Stimulated activated CD4-positive, alpha-beta T cell treated with anti-CD3 and anti-CD28 coated beads, Interleukin-4, amount 100 ng/mL, for 1 hour (primary cell): ENCODE measurements at places on chromosomes 5 and 9.

- no peak for DNase-seq
These were observed 327.5 kb downstream of the CAAP1 start for GRCh38 chr9:26565118-26565517.

DNA sequence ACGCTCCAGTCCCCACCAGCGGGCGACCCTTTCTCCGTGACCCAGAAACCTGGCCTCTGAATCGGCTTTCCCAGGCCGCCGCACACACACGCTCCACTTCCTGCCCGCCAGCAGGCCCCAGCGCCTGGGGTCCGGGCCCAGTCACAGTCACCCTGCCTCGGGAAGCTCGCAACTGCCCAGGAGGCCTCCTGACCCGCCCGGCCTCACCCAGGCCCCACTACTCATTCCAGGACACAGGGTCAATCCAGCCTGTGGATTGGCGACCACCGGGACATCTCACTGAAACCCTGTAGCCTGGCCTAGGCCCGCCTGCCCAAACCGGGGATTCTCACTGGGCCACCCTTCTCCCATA lies 2.7 kb upstream of the IRX4 start:
- DNase-seq, result no peak

DNA sequence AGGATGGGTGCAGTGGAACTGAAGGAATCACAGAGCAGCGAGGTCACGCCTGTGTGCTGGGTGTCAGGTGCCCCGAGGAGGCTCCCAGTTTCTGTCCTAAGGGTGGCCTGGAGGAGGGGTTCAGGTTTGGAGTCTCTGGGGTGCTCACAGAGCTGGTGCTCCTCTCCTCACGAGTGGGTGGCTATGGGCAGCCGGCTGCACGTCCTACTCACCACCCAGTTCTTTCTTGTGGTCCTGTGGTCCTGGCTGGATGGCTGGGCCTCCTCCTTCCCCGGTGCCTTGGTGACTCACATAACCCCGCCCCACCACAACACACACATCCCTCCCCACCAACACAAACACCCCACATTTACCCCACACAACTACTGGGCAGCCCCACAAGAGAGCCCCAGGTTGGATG lies 9.9 kb upstream of the PTGS1 start:
- DNase-seq, result no peak

GRCh38 chr9:18012170-18012569 lies 433.3 kb downstream of the SH3GL2 start:
- DNase-seq, result no peak

DNA sequence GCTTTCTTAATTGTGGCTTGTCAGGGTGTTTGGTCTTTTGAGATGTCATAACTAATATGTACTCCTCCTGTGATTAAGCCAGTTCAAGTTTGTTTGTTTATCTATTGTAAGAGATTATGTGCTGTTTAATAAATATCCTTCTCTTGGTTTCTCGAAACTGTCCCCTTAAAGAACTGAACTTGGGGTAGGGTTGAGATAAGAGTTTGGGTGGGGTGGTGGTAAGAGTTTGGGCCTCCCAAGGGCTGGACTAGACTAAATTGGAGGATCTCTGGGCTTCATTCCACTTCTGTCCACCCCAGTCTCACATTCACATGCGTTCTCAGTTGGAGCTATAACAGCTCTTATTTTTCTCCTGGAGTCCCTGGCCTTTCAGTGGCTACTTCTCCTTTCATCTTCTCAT lies 38.2 kb downstream of the AQP7 start:
- DNase-seq, result no peak

- DNase-seq, result no peak
These were observed 220.9 kb downstream of the KIAA0825 start for GRCh38 chr5:94397508-94397907.

DNA sequence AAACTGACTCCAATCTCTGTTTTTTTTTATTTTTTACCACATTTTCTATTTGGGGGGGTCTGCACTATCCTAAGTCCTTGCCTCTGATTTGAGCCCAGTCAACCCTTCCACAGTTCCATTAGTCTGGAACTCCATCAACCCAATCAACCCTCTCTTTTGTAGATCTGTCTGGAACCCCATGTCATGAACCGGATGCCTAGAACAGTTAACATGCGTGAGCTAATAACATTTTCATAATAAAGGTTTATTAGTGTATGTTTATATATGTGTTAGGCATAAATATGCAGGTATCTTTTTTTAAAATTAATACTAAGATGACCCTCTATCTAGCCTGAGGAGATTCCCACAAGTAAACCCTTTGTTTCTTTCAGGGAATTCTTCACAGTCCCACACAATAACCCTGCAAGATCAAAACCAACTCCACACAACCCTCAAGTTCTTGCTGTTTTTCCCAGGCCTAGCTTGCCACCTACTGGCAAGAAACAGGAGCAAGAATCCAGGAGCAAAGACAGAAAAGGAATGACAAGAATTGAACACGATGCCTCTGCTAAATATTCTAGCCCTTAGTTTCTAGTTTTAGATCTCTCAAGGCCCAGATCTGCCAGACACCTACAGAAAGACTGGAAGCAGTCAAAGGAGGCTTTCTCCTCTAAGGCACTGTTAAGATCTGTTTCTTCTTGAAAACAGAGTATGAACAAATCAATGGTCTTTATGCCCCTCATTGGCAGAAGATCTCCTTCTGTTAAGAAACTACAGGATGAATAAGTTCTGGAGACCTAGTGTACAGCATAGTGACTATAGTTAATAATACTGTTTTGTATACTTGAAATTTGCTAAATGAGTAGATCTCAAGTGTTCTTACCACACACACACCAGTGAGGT lies 100.4 kb downstream of the TRIM36 start:
- no peak for DNase-seq

DNA sequence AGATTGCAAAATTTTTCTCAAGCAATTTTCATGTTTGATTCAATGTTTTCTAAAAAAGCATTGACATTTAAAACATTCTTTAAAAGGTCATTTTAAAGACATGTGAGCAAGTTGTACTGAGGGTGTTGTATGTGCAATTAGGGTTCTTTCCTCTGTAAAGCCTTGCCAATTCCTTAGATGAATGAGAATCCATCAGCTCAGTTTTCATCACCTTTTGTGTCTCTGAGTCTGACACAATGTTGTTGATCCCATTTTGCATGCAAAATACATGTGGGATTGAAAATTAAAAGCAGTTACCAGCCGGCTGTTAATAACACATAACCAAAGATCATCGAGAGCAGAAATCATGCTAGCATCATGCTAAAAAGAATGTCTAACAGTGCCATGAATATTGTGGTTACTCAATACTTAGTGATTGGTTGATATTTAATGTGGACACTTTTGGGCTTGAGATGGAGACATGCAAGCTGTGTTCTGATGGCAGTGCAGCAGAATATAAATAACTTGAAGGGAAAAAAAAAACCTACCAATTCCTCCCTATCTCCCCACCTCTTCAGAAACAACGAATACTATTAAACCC lies 57.7 kb downstream of the FGF10 start:
- DNase-seq, result no peak

DNA sequence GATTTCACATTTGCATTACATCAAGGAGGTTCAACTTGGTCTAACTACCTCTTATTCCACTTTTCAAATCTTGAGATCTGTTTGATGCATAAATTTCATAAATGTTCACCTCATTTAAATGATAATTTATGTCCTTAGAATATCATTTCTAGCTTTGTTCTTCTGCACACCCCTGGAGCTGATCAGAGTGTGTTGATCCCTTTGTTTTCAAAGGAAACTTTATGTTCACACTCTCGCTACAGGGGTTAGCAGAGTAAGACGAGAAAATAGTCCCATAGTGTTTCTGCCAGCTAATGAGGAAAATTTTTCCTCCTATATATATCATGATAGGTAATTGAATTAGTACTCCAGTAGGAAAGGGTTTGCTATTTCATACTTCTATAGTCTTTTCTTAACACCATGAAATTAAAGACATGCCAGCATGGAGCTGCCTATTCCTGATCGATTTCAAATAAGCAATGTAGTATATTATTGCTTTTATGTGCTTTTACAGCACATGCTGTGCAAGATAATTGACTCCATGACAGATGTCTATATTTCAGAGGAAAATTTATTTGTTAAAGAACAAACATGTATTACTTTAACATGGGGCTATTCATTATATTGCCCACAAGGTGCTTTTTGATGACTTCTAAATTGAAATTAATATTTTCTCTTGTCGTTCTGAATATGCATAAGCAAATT lies 4.8 kb upstream of the PAM start:
- DNase-seq, result no peak

DNA sequence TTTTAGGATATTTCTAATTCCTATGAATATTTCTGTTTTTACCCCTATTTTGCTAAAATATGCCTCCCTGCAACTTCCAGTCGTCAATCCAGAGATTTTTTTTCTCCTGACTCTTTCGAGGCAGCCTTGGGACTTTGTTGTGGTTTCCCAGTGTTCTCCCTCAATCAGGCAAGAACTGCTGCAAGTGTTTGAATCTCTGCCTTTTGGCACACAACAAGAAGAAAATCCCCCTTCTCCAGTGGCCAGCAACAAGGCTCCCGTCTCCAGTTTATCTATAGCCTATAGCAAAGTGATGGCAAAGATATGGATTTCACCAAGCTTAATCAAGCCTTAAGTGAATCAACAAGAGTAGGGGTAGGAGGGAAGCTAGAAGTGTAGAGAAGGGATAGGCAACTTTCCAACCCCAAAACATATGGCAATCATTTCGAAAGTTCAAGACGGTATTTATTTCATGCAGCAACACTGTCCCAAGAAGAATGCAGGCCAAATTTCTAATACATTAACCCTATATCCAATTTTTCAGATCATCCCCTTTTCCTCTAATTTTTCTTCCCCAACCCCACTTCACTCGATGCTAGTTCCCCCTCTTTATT lies 37.7 kb upstream of the PAPPA start:
- DNase-seq, result no peak
